ENCODE measurements at places on chromosomes 1 and 21.
A peak's percentile ranks its signal among the peaks of the same experiment; 100 is the strongest.

DNA sequence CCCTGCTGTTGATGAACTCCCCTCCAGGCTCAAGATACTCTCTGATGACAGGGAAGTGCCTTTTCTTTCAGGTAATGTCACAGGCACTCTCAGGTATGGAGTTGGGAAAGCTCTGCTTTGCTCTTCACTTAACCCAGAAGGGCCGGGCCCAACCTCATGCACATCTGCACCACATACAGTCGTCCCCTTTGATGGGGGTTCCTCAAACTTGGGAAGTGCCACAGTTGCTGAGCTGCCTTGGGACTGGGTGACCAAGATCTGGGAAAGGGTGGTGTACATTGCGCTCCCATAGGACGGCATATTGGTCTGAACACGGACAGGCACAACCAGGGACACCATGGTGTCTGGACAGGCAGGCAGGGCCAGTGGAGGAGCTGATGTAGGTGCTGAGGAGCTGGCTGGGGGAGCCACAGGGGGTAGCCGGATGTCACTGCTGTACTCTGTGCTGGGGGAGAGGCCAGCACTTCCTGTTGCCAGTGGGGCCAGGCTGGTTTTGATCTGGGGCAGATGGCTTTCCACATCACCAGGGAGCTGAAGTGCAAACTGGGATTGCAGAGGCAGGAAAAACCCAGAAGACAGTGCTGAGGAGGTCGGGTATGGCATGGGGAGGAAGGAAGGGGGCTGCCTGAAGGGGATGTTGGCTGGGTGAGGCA lies 96.2 kb upstream of the EDN2 start:
- DNase-seq: no peak

DNA sequence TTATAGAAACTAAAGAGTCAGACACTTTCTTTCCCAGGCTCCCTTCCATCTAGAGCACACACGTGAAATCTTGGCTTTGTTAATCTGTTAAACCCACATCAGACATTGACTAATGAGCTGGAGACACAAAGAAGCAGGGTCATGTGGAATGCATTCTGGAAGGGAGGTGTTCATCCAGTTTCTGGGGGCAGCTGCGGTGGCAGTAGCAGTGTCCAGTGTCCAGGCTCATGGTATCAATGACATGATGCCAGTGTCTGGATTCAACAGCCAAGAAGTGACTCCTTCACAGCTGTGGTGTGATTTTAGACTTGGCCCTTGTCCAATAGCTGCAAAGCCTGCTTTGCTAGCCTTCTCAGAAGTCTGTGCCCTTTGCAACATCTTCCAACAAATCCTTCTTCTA lies 95.2 kb downstream of the NTPCR start:
- DNase-seq: no peak

GRCh38 chr1:37085393-37085792 lies 51.1 kb upstream of the GRIK3 start:
- DNase-seq: no peak

- no peak for DNase-seq
Observed at GRCh38 chr1:88228114-88228513, 456.0 kb upstream of the PKN2 start.

- no peak for DNase-seq
Observed at GRCh38 chr1:78519446-78519845, 28.7 kb downstream of the PTGFR start.

DNA sequence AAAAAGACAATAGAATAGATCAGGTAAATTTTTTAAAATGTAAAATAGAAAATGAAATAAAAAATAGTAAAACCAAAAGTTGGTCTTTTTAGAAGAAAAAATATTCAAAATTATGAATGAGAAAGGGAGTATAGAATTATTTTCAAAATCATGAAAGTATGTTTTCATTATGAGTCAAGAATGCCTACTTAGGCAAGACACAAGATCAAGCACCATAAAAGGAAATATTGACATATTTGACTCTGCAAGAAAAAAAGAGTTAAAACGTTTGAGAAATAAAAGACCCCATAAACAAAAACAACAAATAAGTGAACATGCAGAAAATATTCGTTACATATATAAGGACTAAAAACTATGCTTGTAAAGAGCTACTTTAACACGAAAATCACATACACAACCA lies 4.8 kb upstream of the COX20 start:
- no peak for DNase-seq

DNA sequence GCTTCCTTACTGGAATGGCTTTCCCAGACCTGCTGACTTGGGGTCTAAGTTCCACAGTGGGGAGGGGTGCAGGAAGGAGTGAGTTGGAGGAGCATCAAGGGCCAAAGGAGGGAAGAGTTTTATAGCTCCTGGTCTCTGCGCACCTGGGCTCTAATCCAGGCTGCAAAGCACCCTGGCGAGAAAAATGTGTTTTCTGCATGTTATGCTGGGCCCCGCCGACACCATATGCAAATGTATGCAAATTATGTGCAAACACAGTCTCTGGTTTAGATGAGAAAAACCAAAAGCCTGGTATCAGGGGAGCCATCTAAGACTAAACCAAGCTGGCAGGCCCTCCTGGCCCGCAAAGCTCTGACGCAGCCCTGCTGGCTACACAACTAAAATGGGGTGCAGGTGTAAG lies 95.0 kb downstream of the VWA5B1 start:
- no peak for DNase-seq

- DNase-seq: no peak
Observed at GRCh38 chr1:91501523-91501851, 836 bp downstream of the CDC7 start.

GRCh38 chr1:65316233-65316632 lies 6.9 kb downstream of the DNAJC6 start:
- DNase-seq: no peak

- DNase-seq: no peak
Observed at GRCh38 chr1:65722461-65722860, 70.2 kb upstream of the PDE4B start.

DNA sequence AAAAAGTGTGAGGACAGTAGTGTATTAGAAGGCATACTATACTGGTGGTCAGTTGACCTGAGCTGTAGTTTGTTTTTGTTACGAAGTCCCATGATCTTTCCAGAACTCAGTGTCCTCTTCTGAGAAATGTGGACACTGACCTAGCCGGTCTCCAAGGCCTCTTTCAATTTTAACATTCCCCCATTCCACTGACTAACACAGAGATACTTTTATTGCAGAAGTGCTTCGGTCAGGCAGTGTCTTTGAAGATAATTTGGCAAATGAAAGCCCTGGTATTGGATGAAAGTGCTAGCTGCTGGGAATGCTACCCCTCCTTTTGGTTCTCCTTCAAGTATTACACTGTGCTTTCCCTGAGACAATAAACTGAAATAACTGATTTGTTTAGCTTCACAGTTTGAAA lies 89.4 kb downstream of the LMO4 start:
- no peak for DNase-seq

DNA sequence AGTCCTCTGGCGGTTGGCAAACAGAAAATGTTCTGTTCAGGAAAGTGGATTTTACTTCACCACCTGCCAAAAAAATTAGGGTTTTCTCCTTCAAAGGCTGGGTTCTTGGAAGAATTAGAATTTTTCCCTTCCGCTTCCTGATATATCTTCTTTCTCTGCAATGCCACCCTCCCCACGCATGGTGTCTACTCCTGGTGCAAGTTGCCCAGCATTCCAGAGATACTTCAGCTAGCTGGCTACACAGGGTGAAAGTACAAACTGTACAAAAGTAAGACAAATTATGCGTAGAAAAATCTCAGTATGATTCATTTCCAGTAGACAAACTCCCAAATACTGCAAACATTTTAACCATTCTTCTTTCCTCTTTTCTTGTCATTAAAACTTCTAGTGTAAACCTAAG lies 430.1 kb upstream of the ESRRG start:
- DNase-seq: no peak

GRCh38 chr21:18178509-18178908 lies 66.1 kb upstream of the CHODL start:
- no peak for DNase-seq

DNA sequence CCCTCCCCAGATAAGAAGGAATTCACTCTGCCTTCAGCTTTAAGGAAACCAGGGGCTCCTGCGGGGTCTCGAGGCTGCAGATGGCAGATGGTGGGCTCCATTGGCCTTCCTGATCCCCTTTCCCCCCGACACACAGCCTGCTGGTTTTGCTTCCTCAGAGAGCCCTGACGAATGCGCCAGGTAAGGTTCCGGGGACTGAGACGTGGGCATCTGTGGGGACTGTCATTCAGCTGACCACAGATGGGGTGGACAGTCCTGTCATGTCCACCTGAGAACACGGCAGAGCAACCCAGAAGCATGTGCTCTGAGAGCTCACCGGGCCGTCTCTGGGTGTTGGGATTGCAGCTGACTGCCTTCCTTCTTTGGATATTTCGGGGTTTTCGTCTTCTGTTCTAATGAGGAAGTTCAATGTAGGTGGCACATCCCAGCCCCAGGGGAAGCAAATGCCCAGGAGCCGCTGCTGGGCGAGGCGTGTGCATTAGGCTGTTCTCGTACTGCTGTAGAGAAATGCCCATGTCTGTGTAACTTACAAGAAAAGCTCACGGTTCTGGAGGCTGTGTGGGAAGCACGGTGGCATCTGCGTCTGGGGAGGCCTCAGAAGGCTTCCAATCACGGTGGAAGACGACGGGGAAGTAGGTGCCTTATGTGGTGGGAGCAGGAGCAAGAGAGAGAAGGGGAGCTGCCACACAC lies 22.6 kb upstream of the TTC34 start:
- DNase-seq: no peak

DNA sequence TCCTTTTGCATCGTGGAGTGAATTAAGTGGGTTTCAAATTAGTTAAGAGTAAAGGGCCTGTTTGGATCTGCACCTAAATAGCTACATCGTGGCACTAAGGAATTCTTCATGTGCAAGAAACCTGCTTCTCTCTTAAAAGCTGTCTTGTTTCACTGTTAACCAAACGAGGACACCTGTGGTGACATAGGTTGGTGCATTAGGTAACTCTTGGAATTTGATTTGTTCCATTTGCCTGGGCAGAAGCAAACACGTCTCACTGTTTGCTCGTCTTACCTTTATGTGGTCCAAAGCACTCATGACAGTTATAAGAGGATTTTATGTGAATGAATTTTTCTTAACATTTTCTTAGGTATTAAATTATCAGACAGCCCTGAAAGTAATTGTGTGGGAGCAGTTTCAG lies 60.9 kb downstream of the PRDM2 start:
- no peak for DNase-seq

DNA sequence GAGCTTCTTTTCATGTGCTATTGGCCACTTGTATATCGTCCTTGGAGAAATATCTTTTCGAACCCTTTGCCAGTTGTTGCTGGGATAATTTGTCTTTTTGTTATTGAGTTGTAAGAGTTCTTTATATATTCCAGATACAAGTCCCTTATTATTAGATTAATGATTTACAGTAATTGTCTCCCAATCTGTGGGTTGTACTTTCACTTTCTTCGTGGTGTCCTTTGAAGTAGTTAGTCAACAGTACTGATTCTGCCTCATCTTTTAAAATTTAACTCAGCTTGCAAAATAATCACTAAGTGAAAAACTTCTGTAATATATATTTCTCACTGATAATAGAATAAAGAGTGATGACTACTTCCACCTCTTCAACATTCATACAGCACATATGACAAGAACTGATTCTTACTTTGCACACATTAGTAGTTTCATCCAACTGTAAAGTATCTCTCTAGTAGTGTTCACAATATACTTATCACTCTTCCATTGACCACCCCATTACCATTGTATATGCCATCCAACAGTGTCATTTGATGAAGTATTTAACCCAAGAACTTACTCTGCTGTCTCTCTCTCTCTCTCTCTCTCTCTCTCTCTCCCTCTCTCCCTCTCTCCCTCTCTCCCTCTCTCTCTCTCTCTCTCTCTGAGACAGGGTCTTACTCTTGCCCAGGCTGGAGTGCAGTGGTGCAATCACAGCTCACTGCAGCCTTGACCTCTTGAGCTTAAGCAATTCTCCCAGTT lies 104.2 kb upstream of the DMRTA2 start:
- DNase-seq: no peak

- DNase-seq: no peak
Observed at GRCh38 chr1:44747878-44748277, 8.2 kb downstream of the KIF2C start.

GRCh38 chr1:89022167-89022959 lies at the start of gene GBP3:
TSS of gene GBP3 (minus strand) at chr1:89022866. CDS start at chr1:89020721, 2,145 bp downstream.
- peak; percentile 15 for DNase-seq

GRCh38 chr1:54109129-54110090 lies 43.4 kb downstream of the CDCP2 start:
- no peak for DNase-seq

- DNase-seq: no peak
Observed at GRCh38 chr1:162587347-162587746, 25.8 kb downstream of the UAP1 start.

DNA sequence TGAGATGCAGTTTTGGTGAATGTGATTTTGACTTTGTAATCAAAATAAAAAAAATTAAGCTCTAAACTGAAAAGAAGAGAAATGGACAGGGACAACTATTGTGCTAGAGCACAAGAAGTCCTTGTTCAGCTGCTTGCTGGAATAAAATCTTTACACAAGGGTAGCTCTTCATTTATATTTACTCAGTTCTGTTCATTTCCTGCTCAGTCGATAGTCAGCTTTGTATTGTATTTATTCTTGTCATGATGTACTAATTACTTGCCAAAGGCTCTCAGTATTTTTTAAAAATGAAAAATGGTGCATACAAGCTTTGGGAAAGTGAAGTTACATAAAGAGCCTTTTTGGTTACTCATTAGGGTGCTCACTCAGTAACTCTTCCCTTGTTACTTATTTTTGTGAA lies 17.8 kb downstream of the F5 start:
- DNase-seq: no peak

GRCh38 chr1:119987686-119988085 lies 81.8 kb downstream of the NOTCH2 start:
- DNase-seq: no peak

GRCh38 chr1:39021426-39021825 lies 4.7 kb upstream of the NDUFS5 start:
- no peak for DNase-seq

GRCh38 chr21:28393279-28393678 lies 599.4 kb downstream of the LTN1 start:
- no peak for DNase-seq

GRCh38 chr1:55164906-55165305 lies 50.3 kb downstream of the USP24 start:
- DNase-seq: no peak

GRCh38 chr1:160656737-160657136 lies 9.9 kb upstream of the SLAMF1 start:
- DNase-seq: no peak

DNA sequence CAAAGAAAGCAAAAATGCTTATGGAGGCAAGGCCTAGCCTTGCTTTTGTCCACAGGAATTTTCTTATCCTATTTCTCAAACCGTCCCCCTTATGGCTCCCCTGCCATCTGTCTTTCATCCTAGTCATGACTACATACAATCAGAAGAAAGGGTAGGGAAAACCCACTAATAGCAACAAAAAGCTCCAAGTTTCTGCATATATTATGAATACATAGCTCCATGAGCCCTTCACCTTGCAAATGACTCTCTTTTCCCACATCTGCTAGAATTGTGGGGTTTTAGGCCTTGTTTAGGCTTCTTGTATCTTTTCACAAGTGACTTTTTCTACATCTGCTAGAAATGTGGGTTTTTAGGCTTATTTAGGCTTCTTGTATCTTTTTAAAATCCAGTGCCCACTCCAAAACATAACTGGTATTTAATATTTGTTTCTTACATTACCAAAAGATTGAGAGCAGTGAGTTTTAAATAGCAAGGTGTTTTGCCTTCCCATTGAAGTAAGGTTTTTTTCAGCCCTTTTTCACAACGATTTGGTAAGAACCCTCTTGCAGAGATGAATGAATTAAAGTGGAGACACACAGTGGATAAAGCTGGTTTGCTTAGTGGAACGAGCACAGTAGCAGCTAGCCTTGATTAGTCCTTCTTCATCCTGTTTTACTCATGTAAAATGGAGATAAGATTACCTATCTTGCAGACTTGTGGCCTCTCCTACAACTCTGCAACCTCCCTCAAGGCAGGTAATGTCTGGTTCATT lies 4.4 kb downstream of the GADD45A start:
- DNase-seq: no peak
